ENCODE measurements at places on chromosomes 4 and X.
A peak's percentile ranks its signal among the peaks of the same experiment; 100 is the strongest.

GRCh38 chrX:71364221-71364620, 1.9 kb upstream of the TAF1 start:
- H3K4me3 ChIP-seq = no peak overlapping the region
- no peak overlapping the region for H3K27ac ChIP-seq
- no peaks in the 10 kb centered on the region for H3K27me3 ChIP-seq
- no peak for DNase-seq
- H3K36me3 ChIP-seq = no peaks in the 10 kb centered on the region

- no peak overlapping the region for H3K27ac ChIP-seq
- DNase-seq = no peak
- H3K4me1 ChIP-seq = peaks cover 3% of the 10 kb centered on the region
- peaks cover 21% of the 10 kb centered on the region for H3K27me3 ChIP-seq
- H3K4me3 ChIP-seq = no peak overlapping the region
Observed at GRCh38 chrX:107447642-107448041, 1.8 kb upstream of the FRMPD3 start.

GRCh38 chr4:143399113-143399949, 62.7 kb downstream of the GAB1 start:
- DNase-seq = no peak
- no peak overlapping the region for H3K4me3 ChIP-seq
- no peaks in the 10 kb centered on the region for H3K4me1 ChIP-seq
- peaks cover 1% of the 10 kb centered on the region for H3K27me3 ChIP-seq

DNA sequence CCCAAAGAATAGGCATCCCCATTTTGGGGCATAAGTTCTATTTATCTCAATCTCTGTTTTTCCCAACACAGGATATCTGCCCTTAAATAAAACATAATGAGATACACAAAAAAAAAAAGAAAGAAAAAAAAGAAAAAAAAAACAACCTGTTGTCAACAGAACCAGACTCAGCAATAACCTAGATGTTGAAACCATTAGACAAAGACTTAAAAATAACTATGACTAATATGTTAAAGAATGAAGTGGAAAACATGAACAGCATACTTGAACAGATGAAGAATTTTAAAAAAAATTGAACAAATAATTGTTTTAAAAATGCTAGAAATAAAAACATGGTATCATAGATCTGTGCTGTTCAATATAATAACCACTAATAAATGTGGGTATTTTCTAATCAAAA, 93.4 kb upstream of the RXFP1 start:
- no peaks in the 10 kb centered on the region for H3K36me3 ChIP-seq
- no peaks in the 10 kb centered on the region for H3K27me3 ChIP-seq
- H3K27ac ChIP-seq = no peak overlapping the region
- H3K4me1 ChIP-seq = no peaks in the 10 kb centered on the region
- no peak overlapping the region for H3K4me3 ChIP-seq

DNA sequence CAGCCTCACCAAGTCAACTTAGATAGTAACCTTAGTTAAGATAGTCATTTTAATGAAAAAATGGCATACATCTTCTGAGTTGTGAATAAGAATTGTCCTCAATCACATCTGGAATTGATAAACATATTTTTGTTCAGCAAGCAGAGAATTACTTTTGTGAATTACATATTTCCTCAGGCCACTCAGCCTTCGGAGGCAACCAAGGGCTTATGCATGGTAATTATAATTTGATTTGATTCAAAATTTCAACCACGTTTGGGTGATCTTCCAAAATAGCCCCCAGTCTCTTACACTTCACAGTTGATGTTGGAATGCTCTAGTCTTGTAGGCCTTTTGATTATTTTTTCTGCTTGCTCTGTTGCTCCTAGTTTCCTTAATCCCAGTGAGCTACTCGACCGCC, 63.4 kb downstream of the GALNTL6 start:
- H3K27ac ChIP-seq = no peak overlapping the region
- H3K36me3 ChIP-seq = no peaks in the 10 kb centered on the region
- no peaks in the 10 kb centered on the region for H3K4me1 ChIP-seq
- no peak for DNase-seq
- H3K4me3 ChIP-seq = no peak overlapping the region

DNA sequence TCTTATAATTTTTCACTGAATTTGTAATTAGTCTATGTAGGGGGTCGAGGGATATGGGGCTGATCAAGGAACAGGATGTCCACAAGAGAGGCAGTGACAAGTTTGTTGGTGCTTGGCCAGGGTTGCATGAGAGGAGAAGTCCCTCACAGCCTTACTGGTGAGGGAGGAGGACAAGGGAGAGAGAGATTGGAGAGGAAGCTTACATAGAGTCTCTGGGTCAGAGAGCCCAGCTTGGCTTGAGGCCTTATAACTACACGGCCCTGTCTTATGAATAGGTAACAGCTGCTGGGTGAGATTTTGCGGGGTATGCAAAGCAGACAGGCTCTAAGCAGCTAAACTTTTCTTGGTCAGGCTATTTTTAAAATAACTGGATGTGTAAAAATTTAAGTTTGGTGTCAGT, 37.9 kb upstream of the OTUD4 start:
- no peaks in the 10 kb centered on the region for H3K27me3 ChIP-seq
- H3K4me3 ChIP-seq = no peak overlapping the region
- no peaks in the 10 kb centered on the region for H3K36me3 ChIP-seq
- no peaks in the 10 kb centered on the region for H3K4me1 ChIP-seq
- no peak for DNase-seq

DNA sequence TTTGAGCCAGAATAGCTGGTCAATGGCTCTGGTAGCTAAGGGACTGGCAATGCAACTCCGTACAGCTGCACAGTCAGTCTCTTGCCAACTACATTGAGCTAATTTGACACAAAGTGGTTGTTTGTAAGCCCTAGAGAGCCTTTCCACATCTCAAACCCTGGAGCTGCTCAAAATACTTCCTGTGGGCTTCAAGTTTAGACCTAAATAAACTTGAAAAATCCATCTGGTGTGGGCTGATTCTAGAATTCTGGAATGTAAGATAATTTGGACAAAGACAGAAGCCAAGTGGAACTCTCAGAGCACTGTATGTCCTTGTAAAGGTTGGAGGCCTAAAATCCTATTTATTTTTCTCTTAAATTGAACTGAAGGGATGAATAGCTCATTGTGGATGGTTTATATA, 380.8 kb downstream of the SPRY1 start:
- no peak overlapping the region for H3K4me3 ChIP-seq
- no peak for DNase-seq
- H3K27ac ChIP-seq = no peak overlapping the region
- H3K4me1 ChIP-seq = no peaks in the 10 kb centered on the region
- no peaks in the 10 kb centered on the region for H3K36me3 ChIP-seq

GRCh38 chr4:153295131-153295755, 49.2 kb upstream of the MND1 start:
- DNase-seq = peak; percentile 52
- H3K4me3 ChIP-seq = no peak overlapping the region
- no peak overlapping the region for H3K27ac ChIP-seq
- H3K27me3 ChIP-seq = no peaks in the 10 kb centered on the region

GRCh38 chr4:128390475-128390996, 102.9 kb upstream of the PGRMC2 start:
- no peaks in the 10 kb centered on the region for H3K36me3 ChIP-seq
- no peak for DNase-seq
- no peaks in the 10 kb centered on the region for H3K27me3 ChIP-seq
- H3K27ac ChIP-seq = no peak overlapping the region
- H3K4me3 ChIP-seq = no peak overlapping the region
- no peaks in the 10 kb centered on the region for H3K4me1 ChIP-seq

- no peak for DNase-seq
- no peaks in the 10 kb centered on the region for H3K4me1 ChIP-seq
- no peak overlapping the region for H3K27ac ChIP-seq
- peaks cover 27% of the 10 kb centered on the region for H3K36me3 ChIP-seq
- H3K4me3 ChIP-seq = no peak overlapping the region
Observed at GRCh38 chrX:38807873-38808272, 6.6 kb downstream of the MID1IP1 start.

DNA sequence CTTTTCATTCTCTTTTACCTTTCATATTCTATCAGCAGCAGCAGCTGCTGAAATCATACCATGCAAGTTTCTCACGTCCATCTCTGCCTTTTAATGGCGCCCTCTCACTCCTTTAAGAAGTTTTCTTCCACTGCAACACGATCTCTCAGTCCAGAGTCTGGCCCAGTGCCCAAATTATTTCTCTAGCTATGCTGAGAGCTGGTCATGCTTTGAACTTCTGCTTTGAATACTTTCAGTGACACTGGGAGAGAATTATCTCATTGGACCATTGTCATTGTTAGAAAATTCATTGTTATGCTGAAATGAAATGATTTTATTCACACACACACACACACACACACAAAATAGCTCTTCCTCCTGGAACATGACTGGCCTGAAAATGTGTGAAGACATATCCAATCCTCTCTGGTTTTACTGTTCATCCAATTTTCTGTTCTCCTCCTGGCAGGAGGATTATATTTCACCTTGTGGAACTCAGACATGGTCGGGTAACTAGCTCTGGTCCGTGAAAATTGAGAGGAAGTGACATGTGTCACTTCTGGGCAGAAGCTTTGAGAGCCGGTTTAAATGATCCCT, 1.3 kb upstream of the PDHA1 start:
- no peaks in the 10 kb centered on the region for H3K27me3 ChIP-seq
- DNase-seq = no peak
- no peaks in the 10 kb centered on the region for H3K36me3 ChIP-seq
- H3K4me1 ChIP-seq = no peaks in the 10 kb centered on the region
- H3K4me3 ChIP-seq = no peak overlapping the region
- no peak overlapping the region for H3K27ac ChIP-seq

- no peaks in the 10 kb centered on the region for H3K4me1 ChIP-seq
- no peak overlapping the region for H3K4me3 ChIP-seq
- H3K27ac ChIP-seq = no peak overlapping the region
- no peaks in the 10 kb centered on the region for H3K27me3 ChIP-seq
- no peaks in the 10 kb centered on the region for H3K36me3 ChIP-seq
Observed at GRCh38 chr4:46323891-46324416, 66.0 kb downstream of the GABRA2 start.

- no peak within 1 kb of the TSS for H3K27ac ChIP-seq
- no peaks in the 10 kb centered on the region for H3K27me3 ChIP-seq
- H3K4me3 ChIP-seq = peak within 1 kb of the TSS; percentile 92
- H3K4me1 ChIP-seq = peaks cover 10% of the 10 kb centered on the region
- H3K36me3 ChIP-seq = no peaks in the 10 kb centered on the region
Observed at GRCh38 chrX:34656842-34657725, at the start of gene TMEM47. TMEM47 (minus strand) TSS chrX:34657285; CDS start chrX:34657029, 256 bp downstream.

DNA sequence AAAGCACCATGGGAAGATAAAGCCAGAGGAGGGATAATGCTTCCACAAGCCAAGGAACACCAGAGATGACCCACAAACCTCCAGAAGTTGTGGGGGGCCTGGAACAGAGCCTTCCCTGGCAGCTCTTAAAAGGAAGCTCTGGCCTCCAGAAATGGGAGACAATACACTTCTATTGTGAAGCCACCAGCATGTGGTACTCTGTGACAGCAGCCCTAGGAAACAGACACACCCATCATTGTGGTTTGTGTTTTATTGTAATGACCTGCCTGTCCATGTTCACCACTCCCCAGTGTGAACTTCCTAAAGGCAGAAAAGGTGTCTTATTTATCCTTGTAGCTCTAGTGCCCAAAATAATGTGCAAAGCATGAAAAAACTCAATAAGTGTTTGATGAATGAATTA, 264.1 kb upstream of the GATB start:
- H3K27ac ChIP-seq = no peak overlapping the region
- no peak for DNase-seq
- H3K4me3 ChIP-seq = no peak overlapping the region
- H3K27me3 ChIP-seq = no peaks in the 10 kb centered on the region
- no peaks in the 10 kb centered on the region for H3K36me3 ChIP-seq

- H3K4me1 ChIP-seq = peaks cover 3% of the 10 kb centered on the region
- H3K27me3 ChIP-seq = no peaks in the 10 kb centered on the region
- DNase-seq = no peak
Observed at GRCh38 chrX:769796-770195, 139.2 kb downstream of the SHOX start.

- H3K36me3 ChIP-seq = no peaks in the 10 kb centered on the region
- H3K4me1 ChIP-seq = no peaks in the 10 kb centered on the region
- H3K4me3 ChIP-seq = no peak overlapping the region
- H3K27ac ChIP-seq = no peak overlapping the region
- DNase-seq = no peak
Observed at GRCh38 chrX:153765138-153766079, 1.4 kb downstream of the PLXNB3 start.

- H3K4me3 ChIP-seq = no peak overlapping the region
- H3K36me3 ChIP-seq = no peaks in the 10 kb centered on the region
Observed at GRCh38 chrX:99777912-99778311, 632.2 kb downstream of the PCDH19 start.

DNA sequence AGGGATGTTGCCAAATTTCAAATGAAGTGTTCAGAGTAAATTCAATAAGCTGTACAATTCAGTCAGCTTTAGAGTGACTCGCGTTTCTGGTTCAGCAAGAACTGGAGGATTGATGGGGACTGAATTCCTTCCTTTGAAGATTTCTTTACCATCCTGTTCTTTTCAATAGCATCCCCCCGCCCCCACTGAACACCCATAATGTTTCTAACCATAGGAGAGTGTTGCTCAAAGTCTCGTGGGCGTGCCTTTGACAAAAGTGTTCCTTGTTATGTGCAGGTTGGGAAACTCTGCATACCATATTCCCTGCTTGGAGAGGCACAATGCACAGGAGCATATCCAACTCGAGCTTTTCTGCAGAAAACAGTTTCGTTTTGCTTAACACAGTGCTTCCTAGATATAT, 323.5 kb upstream of the CASK start:
- no peaks in the 10 kb centered on the region for H3K36me3 ChIP-seq
- no peaks in the 10 kb centered on the region for H3K27me3 ChIP-seq
- H3K4me3 ChIP-seq = no peak overlapping the region
- no peak overlapping the region for H3K27ac ChIP-seq

GRCh38 chr4:33837043-33837838, 2407.1 kb downstream of the ARAP2 start:
- no peaks in the 10 kb centered on the region for H3K4me1 ChIP-seq
- H3K36me3 ChIP-seq = no peaks in the 10 kb centered on the region
- no peaks in the 10 kb centered on the region for H3K27me3 ChIP-seq
- no peak overlapping the region for H3K4me3 ChIP-seq

DNA sequence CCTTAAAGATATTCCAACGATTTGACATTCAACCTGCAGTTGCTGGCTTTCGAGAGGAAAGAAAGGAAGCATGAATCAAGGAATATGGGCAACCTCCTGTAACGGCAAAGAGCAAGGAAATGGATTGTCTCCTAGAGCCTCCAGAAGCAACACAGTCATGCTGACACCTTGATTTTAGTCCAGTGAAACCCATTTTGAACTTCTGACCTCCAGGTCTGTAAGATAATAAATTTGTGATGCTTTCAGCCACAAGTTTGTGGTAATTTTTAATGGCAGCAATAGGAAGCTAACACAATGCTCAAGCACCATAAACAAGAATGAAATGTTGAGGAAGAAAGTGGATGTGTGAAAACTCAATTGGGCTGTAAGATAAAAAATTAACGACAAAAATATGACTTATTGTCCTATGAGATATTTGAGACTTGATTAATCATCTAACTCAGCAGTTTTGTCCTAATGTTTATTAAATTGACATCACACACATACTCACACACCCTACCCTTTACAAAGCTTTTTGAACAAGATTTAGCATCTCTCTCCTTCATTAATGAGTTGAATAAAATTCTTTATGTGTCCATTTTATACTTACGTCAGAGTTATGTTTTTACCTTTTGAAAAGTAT, 857.2 kb upstream of the INTU start:
- no peaks in the 10 kb centered on the region for H3K27me3 ChIP-seq
- H3K4me3 ChIP-seq = no peak overlapping the region
- no peaks in the 10 kb centered on the region for H3K36me3 ChIP-seq
- no peak overlapping the region for H3K27ac ChIP-seq

- H3K27me3 ChIP-seq = no peaks in the 10 kb centered on the region
- no peaks in the 10 kb centered on the region for H3K4me1 ChIP-seq
- no peak overlapping the region for H3K4me3 ChIP-seq
- no peak for DNase-seq
- H3K27ac ChIP-seq = no peak overlapping the region
- H3K36me3 ChIP-seq = peaks cover 12% of the 10 kb centered on the region
Observed at GRCh38 chrX:15686818-15687685, 22.4 kb upstream of the CLTRN start.
